ENCODE measurements at places on chromosomes 1 and 21.
A peak's percentile ranks its signal among the peaks of the same experiment; 100 is the strongest.

DNA sequence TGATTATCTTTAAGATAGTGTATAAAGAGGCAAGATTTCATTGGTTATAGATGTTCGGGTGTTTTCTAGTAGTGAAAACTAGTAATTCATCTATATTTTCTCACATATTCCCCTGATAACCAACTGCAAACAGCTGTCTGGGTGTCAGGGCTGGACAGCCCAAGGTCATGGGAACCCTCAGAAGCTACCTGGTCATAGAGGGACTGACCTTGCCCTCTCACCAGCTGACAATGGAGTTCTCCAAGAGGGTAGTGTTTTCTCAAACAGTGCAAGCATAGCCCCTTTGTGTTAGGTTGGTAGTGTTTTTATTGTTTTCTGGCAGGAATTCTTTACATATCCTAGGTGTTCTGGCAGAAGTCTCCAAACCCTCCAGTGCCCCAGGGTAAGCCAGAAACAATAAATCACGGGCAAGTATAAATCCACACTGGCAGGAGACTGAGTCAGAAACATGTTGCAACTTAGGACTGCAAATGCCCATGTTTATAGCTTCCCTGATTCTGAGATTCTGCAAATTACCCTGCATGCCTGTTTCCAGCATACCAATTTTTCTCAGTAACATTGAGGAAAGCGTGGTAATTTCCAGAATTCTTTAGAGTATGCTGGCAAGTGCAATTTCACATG lies 82.8 kb upstream of the ATP1A1 start:
- DNase-seq: no peak

GRCh38 chr1:23103001-23103889 lies 65.4 kb downstream of the LUZP1 start:
- DNase-seq: no peak

DNA sequence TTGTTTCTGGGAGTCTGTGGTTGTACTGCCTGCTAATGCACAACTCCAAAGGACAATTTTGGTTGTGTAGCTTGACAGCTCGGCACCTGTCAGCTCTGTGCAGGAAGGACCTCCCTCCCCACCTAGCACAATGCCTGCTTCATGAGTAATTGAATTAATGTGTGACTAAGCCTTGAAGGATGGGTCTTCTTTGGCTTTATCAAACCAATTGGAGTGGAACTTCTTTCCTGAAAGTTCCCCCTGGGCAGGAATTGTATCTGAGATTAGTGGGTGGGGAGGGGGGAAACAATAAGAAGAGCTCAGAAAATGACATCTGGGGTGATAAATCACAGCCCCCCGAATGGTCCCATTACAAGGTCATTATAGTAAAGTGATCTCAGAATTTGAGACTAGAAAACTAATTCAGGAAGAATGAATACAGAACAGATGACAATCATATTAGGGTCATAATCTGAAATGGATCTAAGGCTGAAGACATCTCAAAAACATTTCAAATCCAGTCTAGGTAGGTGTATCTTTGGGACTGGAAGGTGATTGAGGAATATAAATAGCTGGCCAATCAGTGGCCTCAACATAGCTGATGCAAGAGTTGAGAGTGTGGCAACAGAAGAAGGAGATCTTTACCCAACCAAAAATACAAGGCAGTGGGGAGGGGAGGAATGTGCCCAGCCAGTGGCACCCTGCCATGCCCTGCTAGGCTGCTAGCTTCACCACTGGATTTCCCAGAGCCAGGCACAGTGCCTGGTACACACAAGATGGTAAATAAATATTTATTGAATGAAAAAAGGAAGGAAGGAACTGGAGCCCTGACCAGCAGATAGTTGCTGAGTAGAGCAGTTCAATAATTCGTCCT lies 10.1 kb upstream of the SESN2 start:
- DNase-seq: no peak

DNA sequence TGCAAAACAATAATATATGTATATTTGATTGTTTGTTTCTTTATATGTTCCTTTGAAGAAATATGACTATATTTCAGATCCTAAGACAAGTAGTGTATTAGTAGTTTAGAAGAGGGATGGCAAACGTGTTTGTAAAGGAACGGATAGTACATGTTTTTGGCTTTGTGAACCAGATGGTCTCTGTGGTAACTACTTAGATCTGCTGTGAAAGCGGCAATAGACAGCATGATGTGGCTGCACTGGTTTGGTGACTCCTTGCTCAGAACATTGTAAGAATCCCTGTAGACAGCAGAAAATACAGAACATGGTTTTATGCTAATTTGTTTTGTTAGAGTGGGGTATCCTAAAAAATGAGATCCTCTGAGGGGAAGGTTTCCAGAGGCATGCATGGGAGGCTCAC lies 3.1 kb downstream of the ACADM start:
- no peak for DNase-seq

GRCh38 chr21:41692185-41692565 lies 74.7 kb downstream of the RIPK4 start:
- no peak for DNase-seq

DNA sequence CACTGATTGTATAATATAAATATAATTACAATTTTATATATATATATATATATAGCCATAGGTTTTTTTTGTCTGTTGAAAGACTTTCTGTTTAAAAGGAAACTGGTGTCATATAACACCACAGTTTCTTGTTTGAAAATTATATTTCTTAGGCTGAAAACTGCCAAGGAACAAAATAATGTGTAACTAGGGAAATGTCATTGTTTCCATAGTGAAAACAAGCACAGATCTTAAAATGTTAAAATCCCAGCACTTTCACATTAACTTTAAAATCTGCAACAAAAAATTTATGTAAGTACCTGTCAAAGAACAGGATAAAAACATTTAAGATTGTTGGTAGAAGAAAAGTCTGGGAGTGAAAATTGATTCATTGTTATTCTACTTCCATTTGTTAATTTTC lies 104.2 kb downstream of the ATP6V1G3 start:
- no peak for DNase-seq

DNA sequence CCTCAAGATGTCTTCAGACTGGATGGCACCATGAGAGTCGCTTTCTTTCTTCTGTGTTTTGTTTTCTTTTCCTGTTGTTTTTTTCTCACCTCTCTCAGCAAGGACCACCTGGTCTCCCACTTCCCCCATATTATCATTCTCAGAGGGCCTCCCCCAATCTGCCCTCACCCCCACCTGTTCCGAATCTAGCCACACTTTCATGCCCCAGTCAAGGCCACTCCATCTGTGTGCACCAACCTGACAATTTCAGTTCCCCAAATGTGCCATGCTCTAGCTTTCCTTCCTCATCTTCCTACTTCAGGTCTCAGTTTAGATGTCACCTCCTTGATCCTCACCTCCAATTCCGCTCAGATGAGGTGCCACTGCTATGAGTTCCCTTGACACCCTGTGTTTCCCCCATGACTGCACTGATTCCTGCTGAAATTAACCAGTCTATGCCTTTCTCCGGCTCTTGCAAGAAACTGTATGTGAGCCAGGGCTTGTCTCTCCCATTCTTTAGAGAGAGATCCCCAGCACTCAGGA lies 146.2 kb downstream of the PLPP3 start:
- DNase-seq: no peak

DNA sequence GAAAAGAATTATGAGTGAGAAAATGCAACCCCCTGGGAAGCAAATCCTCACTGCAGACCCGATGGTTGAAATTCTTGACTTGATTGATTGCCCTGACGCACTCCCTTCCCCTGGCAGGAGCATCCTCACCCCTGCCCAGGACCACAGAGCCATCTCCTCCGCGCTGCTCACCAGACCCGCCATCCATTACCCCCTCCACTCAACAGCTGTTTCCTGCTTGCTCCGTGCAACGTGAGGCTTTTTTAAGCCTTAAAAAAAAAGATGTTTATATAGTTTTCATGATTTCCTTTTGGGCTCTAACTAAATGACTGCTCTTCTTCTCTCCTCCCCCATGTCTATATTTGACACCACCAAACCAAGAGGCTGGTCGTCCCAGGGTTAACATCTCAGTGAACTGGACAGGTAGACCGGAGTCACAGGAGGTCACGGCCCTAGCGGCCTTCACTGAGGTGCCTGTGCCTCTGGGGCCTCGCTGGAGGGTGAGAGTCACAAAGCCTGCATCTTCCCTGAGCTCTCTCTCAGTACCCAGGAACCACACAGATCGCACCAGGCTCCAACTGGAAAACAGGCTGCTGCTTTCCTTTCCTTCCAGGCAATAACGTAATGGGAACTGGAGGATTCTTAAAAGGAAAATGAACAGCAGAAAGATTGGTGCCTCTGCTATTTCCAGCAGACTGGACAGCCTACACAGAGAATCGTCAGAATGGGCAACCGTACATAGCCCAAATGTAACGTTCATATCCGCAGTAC lies 49.8 kb downstream of the ZBTB18 start:
- peak; percentile 25 for DNase-seq

GRCh38 chr1:32390904-32391870 lies 3.1 kb downstream of the BSDC1 start:
- no peak for DNase-seq

GRCh38 chr1:58446368-58446767 lies 100.2 kb downstream of the OMA1 start:
- no peak for DNase-seq

DNA sequence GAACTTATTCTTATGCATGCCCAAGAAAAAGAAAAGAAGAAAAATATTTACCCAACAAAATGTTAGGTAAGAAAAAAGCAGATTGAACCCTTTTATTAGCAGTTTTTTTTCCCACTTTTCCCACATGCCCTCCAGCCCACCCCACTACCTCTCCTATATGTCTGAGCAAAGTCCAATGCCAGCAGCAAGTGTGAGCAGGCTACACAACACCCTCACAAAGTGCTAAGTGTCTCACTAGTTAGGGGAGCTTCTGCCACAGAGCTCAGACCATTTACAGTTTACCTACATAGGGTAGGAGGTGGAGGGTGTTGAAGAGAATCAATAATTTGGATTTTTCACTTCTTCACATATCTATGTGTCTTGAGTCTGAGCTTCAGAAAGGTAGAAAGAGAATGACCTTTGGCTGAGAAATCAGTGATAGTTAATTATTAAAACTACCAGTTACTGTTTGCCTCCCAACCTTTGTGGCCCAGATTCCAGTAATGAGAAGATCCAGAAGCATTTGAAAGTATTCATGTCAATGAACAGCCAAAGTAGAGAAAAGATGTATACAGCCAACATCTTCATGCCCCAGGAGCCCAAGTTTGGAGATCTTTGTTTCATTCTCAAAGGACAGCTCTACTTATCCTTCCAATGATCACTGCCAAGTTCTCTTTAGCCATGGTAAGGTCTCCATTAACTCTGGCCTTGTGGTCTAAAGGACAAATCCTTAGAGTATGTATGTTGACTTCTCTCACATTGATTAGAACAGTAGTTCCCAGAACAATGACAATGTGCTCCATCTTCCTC lies 26.2 kb downstream of the OR10J5 start:
- DNase-seq: no peak

DNA sequence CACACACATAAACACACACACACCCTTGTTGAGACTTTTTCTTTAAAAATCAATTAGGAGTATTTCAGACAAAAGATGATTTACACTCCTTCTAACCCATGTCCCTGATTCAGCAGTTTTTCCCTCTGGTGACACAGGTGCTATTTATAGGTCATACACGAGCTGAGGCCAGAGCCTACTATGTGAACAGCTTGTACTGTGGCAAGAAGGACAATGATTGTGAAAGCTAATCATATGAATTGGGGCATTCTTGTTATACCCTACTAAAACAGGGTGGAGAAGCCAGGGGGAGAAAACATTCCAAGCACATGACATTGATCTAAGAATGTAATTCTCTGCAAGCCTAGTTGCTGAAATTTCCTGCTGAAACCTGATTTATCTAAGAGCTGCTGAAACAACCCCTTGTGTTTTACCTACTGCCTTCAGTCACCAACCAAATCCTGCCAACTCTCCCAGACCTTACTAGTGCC lies 60.3 kb downstream of the XCL1 start:
- no peak for DNase-seq

DNA sequence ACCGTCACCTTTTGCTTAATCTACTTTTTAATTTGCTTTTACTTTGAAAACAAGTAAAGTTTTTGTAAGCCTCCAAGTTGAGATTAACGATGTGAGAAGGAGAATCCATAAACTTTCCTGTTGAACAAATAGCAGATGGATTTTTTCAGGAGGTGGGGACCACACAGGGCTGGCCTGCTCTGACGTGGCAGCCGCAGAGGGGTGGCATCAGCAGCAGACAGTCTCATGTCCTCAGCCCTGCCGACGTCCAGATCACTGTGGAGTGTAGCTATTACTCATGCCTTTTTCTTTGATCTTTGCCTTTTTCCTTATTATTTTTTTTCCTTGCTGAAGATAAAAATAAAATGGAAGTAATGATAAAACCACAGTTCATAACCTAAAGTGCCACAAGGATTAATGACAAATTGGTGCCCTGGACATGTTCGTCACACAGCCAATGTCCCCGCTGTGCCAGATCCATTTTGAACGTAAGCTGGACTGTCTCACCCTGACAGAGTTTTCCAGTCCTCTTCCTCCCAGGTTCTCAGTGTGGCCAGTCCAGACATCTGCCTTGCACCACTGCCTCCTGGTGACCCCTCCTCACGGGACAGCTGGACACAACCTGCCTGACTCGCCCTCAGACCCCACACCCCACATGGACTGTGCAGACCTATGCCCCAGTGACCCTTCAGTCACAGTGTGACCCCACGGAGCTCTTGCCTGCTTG lies 15.4 kb upstream of the ZBTB21 start:
- DNase-seq: no peak

DNA sequence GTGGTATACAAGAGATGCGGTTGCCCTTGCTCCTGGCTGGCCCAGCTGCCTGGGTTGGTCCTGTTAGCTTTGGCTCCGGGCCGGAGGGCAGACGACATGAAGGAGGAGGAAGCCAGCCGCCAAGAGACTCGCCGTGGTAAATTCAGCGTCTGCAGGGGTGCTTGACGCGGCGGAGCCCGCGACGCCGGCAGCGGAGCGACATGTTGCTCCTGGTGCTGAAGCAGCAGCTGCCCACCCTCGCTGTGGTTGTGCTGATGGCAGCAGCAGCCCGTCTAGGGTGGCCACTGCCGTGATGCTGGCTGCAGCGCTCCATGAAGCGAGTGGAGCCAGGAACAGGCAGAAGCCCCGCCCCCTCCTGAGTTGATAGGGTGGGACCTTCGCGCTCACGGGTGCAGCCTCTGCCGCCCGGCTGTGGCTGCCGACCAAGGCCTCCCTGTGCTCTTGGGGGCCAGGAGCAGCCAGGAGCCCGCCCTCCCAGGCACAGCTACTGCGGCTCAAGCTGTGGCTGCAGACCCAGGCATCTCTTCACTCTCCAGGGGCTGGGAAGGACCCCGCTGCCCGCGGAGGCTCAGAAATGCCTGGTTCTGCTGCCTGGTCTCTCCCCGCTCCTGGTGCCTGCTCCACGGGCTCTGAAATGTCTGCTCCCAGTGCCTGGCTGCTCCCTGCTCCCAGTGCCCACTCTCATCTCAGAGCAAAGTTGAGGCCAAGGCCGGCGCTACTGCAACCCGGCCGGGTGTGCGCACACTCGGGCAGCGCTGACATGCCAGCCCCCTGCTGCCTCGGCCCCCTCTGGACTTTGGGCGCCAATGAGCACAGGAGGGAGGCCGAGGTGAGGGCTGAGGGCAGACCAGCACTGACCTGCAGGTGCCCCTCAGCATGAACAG lies 4.4 kb upstream of the ZNF692 start:
- peak; percentile 36 for DNase-seq

DNA sequence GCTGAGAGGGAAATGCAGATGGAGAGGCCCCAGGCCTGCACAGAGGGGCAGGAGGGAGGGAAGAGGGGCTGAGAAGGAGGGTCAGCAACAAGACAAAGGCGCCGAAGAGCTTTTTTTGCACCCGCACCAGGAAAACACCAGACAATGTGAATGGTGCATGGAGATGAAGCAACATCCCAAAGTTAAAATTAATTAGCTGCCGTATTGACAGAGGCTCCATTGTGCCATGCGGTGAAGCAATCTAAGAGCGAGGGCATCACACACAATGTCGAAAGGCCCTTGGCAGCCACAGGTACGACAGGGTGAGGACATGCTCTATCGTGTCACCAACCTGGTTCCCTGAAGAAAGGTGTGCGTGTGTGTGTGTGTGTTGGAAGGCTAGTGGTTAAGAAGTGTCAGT lies 41.2 kb downstream of the SSBP3 start:
- DNase-seq: no peak

Measured in NCI-H524 treated with DMSO at 0.1 percent for 48 hours (cell line).